BJ (cell line): ENCODE measurements at places on chromosomes 5 and 9. TPM values are rescaled to one million over a fixed set of nuclear protein-coding genes. Genes with fewer than 3 reads are reported as not detected.

The PCDHGC3 gene
- polyA plus RNA-seq = 36.5 and 56.3 TPM in 2 replicates

The FCN2 gene
- not detected in 2 replicates for polyA plus RNA-seq

DNA sequence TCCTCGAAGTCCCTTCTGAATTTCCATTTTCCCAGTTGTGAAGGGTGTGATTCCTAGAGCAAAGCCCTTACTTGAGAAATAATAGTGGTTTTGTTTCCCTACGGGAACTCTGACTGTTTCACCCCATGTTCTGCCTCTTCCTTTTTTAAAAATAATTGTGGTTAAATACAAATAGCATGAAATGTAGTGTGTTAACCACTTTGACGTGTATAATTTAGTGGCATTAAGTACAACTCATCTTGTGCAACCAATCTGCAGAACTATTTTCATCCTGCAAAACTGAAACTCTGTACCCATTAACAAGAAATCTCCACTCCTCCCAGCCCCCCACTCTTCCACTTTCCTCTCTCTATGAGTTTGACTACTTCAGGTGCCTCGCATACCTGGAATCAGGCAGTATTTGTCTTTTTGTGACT lies 35.6 kb upstream of the HAND1 start:
- no peak for DNase-seq

DNA sequence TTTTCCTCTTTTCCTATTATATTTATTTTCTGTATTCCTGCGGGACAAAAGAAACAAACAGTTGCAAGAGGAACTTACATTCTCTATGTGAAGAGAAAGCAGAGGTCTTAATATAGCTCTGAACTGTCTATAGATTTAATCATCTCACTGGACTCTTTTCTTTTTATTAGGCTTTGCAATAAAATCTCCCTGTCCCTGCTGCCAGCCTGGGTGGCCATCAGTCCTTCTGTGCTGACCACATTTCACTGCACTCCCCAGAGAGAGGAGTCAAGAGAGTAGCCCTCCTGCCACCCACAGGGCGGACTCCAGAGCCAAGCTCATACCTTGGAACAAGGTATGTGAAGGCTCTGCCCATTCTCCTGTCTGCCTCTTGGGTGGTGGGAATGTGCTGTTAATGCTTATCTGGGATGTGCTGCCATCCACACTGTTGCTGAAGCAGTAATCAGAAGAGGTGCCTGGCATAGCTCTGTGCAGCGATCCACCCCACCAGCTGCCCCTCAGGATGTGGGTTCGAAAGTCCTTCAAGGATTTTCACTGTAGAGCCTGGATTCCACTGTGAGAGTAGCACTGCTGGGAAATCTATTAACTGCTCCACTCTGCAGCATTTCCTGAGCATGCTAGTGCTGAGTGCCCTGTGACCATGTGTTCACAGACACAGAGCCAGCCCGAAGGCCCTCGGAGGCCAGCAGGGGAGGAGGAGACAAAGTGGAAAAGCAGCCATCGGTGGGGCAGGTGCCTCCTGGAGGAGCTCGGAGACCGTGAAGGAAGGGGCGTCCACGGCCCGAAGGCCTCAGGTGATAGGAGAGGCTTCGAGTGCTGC lies 334.6 kb downstream of the MED10 start:
- DNase-seq = no peak

GRCh38 chr9:15277400-15278090 lies 29.5 kb downstream of the TTC39B start:
- DNase-seq = no peak

DNA sequence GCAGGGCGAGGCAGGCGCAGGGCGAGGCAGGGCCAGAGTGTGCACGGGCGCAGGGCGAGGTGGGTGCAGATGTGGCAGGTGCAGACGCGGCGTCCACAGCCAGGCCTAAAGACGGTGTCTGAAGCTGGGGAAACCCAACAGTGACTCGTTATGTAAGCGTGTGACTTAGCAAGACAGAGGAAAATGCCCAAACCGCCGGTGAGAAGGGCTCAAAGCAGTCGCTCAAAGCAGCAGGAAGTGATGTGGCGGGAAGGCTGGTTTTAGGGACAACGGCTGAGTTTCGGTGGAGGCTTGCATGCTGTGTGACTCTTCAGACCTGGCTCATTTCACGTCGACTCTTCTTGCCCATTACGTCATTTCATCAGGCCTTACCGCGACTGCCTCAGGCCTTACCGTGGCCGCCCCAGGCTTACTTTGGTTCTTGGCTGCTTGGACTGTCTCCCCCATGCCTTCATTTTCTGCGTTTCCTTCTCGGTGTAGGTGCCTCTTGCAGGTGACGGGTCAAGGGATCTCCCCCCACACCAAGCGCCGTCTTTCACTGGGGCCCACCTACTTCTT lies 50.5 kb upstream of the EXOC3 start:
- DNase-seq = no peak

GRCh38 chr9:73348471-73348870 lies 196.8 kb downstream of the ANXA1 start:
- DNase-seq = no peak

DNA sequence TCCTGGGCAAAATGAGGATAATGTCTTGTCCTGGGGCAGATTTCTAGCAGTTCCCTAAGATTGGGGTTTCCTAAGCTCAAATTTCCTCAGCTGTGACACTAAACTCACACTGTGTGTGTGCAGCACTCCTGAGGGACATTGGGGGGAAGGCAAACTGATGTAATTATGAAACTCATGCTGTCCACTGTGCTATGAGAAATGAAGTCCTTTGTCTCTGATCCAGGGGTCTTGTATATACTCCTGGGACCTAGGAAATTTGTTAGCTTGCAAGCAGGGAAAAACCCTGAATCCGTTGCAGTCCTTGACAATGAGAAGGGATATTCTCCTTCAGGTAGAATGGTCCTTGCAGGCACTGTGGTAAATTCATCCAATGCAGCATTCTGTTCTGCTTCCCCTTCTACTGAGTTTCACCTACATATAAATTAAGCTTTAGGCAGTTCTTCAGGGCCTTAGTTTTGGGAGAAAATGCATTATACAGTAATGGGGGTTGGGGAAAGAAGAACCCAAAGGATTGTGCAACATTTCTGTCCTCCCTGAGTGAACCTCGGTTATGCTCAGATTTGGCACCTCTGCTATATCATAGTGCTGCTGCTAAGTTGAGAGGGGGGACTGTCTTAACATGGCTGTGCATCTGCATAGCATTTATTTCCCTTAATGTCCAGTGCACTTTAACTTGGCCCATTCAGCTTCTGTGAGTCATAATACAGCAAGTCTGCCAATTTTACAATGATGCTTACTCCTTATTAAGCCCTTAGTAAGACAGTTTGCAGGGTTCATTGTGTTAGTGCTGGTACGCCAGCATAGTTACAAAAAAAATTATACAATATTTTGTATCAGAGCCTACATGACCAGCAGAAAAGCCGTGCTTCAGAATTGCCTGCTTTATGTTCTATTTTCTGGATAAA lies 80.2 kb downstream of the PJA2 start:
- peak; percentile 26 for DNase-seq

DNA sequence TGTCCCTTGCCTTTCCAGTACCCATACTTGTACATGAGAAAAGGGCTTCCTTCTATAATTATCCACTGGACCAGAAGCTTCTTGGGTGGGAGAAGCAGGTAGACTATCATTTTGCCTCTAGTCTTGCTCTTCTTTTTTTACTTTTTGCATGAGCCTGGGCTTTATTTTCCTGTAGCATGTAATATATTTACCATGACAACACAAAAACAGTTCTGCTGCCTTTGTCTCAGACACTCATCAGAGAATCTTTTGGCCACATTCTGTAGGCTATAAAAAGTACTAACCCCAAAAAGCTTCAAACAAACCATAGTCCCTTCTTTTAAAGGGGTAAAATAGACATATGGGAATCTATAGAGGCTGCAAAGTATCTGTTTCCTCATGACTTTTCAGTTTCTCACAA lies 339.2 kb upstream of the PIK3R1 start:
- DNase-seq = no peak

DNA sequence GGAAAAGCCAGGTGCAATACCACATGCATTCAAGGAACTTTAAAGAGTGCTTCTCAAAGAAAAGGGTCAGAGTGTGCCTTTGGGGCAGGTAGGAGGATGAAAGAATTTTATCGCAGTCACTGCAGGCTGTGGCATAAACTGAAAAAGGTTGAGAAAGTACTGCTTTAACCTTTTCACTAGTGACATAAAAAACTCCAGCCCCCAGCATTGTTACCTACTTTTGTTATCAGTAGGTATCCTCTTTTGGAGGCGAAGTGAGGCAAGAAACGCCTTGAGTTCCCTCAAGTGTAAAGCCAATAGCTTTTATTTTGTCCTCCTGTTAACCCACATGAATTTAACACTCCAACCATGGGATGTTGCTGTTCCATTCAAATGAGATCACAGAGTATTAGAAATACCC lies 64.7 kb upstream of the CHD1 start:
- DNase-seq = no peak

The AMACR gene
- 7.1 and 11.2 TPM in 2 replicates for polyA plus RNA-seq

The ZNG1E gene
- polyA plus RNA-seq = 14.2 and 33.3 TPM in 2 replicates

The CCL28 gene
- polyA plus RNA-seq = 0.29 and 0.43 TPM in 2 replicates

GRCh38 chr5:60505373-60506171 lies 194.4 kb downstream of the DEPDC1B start:
- no peak for DNase-seq

GRCh38 chr9:76414661-76415060 lies 20.4 kb upstream of the RFK start:
- no peak for DNase-seq
